Activated CD4-positive, CD25-positive, alpha-beta regulatory T cell treated with anti-CD3 and anti-CD28 coated beads, Interleukin-2, amount 50 U/mL, for 24 hours (primary cell): ENCODE measurements at places on chromosomes 4 and X.

DNA sequence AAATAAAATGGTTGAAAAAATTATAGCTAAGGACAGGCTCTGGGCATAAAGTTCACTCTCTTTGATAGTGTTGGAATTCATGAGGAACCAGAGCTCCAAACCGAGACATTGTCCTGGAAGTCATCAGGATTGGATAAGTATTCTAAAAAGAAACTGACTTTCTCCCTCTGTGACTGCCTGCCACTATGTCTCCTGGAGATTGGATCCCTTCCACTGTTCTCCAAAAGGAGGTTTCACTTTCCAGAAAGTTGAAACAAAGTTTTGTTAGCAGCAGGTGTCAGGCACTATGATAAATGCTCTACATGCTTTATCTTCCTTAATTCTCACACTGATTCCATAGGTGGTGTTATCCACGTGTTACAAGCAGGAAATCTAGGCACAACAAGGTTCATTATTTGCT is 16.8 kb downstream of the BANK1 start:
- ATAC-seq: no peak

- no peak for ATAC-seq
Observed at GRCh38 chrX:130393451-130394074, 8.1 kb upstream of the GPR119 start.

DNA sequence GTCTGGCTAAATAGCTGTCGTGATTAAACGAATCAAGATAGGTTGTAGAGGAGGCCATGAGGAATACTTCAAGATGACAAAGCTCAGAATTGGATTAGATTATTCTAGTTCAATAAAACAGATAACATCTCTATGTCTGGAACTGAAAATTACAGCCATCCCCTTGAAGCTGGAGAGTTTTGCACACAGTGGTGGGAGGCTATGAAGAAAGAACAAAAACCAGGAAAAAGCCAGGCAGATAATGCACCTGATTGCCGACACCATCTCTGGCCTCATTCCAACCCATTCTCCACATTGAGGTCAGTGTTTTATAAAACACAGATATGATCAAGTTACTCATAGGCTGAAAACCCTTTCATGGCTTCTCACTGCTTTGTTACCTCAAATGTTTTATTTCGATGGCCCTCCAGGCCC is 188.3 kb downstream of the RASL11B start:
- no peak for ATAC-seq

DNA sequence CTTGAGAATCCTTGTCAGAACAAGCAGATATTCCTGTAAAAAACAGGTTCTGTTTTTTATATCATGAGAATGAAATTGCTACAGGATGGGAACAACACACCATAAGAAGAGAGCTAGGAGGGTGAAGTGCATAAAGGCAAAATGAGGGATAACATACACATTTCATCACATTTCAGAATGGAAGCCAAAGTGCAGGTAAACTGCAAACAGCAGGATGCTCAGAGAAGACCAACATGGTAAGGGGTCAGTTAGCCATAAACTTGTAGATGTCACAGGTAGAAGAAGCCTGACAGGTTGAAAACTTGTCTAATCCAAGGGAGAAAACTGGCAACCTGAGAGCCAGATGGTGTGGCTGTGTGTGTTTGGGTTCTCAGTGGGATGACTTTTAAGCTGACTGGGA is 88.9 kb upstream of the FAT1 start:
- ATAC-seq: no peak

GRCh38 chr4:158796370-158797140 is 27.7 kb downstream of the FNIP2 start:
- ATAC-seq: no peak

- no peak for ATAC-seq
Observed at GRCh38 chr4:142065086-142065647, 428.8 kb downstream of the IL15 start.
